ENCODE measurements at places on chromosomes 2 and 18. TPM values are rescaled to one million over a fixed set of nuclear protein-coding genes. Genes with fewer than 3 reads are reported as not detected.

- no peak for DNase-seq
Observed at GRCh38 chr2:58667137-58667774, 426.1 kb upstream of the FANCL start.

GRCh38 chr18:49819823-49820671, 6.7 kb upstream of the ACAA2 start:
- no peak for DNase-seq

DNA sequence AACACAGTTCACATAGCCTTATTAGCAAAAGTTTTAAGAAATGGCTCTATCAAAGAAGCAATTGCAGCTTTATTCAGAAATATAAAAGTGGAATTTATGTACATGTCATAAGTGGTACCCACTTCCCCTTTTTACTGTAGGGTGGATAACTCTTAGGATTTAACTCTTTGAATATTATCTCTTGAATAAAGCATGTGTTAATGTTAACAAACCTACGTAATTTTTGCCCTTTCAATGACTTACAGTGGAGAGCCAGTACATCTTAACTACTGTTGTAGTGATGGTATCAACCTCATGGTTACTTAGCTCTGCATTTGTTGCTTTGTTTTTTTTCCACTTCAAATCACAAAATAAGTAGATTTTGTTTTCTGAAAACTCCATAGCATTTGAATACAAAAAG, 8.8 kb downstream of the NABP1 start:
- no peak for DNase-seq

DNA sequence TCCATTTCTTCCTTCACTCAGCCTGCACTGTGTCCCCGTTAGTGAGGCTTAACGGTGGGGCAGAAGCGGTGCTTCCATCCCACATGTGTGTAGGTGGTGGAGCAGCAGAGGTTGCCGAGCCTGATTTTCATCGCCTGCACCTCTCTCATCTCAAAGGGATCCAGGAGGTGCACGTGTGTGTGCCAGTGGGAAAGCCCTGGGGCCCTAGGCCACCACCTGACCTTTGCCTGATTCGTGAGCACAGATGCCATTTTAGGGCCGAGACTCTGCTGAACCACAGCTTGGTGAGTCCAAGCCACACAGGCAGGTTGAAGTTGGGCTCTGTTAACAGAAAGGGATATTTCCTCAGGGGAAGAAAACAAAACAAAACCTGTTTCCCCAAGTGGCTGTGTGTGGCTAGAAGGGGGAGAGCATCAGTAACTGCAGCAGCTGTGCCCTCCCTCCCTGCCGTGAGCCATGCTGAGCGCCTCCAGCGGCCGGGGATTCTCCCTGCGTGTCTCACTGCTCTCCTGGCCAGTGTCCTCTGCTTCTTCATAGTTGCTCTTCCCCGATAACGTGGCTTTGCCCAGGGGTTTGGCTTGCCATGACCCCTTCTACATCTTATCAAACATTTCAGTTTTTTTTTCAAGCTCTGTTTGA, 81.5 kb downstream of the MAPRE2 start:
- DNase-seq: no peak

GRCh38 chr2:23127465-23127864, 257.5 kb upstream of the KLHL29 start:
- DNase-seq: no peak

DNA sequence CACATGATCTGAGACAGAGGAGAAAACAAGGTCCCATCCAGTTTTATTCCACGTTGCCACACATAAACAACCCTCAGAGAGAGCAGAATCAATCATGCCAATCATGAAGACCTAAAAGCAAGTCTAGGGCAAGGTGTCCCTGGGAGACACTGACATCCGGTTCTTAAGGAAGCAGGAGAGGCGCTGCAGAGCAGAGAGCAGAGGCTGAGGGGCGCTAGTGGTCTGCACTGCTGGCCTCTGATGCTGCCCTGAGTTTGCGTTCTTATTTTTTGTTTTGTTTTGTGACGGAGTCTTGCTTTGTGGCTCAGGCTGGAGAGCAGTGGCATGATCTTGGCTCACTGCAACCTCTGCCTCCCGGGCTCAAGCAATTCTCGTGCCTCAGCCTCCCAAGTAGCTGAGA, 83.3 kb downstream of the SMIM21 start:
- no peak for DNase-seq

DNA sequence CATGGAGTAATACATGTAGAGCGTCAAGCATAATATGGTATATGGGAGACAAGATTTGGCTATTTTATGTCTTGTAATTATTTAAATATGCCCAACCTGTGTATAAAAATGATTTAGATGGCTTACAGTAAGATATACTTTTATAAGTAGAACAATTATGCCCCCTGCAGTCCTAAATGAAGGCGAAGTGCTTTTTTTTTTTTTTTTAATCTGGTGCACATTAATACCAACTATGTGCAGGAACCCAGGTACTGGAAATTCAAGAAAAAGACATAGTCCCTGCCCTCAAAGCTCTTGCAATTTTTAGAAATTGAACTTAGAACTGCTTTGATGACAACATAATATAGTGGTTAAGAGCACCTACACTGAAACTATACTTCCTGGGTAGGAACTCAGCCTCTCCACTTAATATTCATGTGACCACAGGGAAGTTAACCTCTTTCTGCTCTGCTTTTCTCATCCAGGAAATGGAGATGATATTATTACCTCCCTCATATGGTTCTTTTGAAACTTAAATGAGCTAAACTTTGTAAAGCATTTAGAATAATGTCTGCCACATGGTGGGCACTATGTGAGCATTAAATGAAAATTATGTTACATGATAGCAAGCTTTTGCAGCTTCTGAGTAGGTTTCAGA, 38.1 kb downstream of the AFTPH start:
- no peak for DNase-seq

DNA sequence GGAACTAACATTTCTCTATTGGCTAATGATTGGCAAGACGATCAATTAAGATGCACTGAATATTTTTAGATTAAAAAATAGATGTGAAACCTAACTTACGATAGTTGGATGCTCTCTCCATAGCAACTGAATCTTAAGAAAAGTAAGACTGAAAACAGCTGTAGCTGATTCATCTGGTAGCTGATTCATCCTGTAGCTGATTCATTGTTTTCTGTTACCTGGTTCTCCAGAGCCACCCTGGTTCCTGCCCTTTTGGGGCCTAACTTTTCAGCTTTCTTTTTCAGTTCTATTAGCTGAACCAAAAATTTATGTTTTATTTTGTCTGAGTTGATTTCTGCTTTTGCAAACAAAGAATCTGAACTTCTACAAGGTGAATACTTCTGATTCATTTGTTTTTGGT, 22.7 kb upstream of the SPR start:
- DNase-seq: no peak

DNA sequence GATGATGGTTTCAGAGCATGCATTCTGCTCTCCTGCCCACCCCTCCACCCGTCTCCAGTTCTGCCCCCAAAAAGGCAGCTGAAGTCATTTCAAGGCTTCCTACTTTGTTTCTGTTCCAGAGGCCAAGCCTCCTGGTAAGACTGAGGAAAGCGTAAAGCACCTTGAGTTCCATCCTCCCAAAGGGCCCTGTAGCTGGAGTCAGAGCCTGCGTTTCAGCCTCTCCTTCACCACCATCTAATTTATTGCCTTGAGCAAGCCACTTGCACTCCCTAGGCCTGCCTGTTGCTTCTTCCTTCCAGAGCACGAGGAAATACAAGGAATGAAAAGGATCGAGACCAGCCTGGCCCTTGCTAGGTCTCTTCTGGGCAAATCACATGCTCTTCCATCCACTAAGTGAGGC, 244.2 kb upstream of the RAB12 start:
- no peak for DNase-seq

The ABCG8 gene
- not detected for polyA plus RNA-seq

The AFF3 gene
- 13.8 TPM for polyA plus RNA-seq
